Activated CD4-positive, alpha-beta T cell treated with anti-CD3 and anti-CD28 coated beads for 24 hours (primary cell): ENCODE measurements at places on chromosomes 3 and 15.

DNA sequence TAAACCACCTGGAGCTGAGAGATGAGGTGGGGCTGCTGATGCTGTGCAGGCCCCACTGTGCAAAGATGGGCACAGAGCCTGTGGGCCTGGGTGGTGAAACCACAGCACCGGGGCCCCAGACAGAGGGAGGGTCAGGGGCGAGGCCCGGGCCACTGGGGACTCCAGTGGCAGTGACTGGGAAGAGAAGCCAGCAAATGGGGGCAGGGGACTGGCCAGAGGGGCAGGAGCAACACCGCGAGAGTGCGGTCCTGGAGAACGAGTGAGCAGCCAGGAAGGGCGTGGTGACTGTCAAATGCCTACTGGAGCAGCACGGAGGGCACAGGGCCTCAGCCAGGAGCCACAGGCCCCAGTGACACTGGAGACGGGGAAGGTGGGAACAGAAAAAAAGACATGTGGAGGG lies 39.8 kb downstream of the HCN4 start:
- no peak for DNase-seq

DNA sequence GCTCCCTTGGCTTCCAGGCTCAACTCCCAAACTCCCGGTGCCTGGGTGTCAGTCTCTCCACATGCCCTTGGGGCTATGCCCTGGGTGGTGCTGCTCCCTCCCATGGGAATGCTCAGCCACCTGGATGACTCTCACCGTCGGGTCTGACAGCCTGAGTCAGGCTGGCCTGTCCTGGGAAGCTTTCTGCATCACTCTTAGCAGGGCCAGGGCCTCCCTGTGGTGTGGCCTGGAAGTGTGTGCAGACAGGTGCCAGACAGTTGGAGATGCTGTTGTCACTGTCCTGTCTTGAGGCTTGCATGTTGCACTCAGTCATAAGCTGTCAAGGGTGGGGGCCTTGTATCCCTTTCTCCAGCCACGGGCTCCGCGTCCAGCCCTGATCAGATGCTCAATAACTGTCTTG lies 71.7 kb downstream of the GABRG3 start:
- DNase-seq = no peak

- DNase-seq = no peak
Measured at GRCh38 chr3:35498506-35499210, 140.7 kb upstream of the ARPP21 start.

DNA sequence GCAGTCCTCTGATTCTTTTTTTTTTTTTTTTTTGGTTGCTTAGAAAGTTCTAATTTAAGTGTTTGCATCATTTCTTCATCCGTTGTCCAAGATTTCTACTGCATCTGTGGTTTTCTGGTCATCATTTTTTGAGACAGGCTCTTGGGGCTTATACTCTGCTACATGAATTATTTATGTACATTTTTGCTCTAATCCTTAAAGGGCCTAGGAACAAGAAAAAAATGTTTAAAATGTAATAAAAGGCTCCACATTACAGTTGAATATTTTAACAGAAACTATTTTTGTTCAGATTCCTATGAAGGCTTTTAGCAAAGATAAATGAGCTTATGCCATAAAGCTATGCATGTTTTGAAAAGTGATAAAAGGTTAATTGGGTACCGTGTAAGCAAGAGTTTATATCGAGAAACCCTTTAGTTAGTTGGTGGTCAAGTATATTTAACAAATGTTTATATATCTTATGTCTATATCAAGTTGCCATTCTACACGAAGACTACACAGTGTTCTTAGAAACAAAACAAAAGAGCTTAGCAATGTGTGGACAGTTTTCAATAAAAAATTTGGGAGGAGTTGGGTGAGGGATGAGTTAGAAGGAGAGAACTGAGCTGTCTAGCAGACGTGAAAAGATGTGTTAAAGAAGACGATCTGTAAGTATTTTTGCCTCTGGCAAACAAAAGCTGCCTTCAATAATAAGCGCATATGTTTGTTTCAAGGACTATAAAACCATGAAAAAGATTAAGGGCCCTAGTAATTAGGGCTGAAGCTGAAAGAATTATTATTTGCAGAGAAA lies 563.6 kb upstream of the NAALADL2 start:
- no peak for DNase-seq

- no peak for DNase-seq
Measured at GRCh38 chr3:122353215-122353614, 28.2 kb downstream of the CSTA start.
